ENCODE measurements at places on chromosomes 2 and 18.

- DNase-seq: peak; percentile 81
These were observed 2.1 kb upstream of the B3GNT7 start for GRCh38 chr2:231393149-231394131.

DNA sequence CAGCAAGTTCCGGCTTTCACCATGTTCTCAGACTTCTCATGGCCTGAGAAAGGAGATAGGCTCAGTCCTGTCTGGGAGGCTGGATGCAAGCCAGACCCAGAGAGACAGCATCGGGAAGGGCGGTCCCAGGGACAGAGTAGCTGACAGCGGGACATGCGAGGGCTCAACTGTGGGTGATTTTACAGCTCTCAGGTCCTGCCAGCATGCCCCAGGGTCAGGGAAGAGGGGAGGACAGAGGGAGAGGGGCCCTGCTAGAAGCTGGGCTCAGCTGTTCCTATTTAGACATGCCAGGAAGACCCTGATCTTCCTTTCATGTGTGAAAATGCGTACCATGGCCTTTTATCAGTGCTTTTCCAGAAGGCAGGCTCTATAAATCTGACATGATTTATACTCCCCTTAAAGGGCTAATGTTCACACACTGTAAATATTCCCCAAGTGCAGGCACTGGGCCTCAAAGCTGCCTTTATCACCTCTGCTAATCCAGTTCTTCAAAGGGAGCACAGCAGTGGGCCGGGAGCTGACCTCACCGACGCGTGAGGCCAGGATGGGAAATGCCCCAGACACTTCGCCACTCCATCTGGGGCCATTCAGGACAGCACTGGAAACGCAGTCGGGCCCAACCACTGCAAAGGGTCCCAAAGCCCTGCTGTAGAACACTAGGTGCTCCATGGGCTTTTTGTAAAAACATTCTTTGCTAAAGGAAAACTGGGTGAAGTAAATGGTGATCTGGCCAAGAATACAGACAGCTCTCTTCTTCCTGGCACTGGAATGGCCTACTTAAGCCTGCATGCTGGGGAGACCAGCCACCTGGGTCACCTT is 96.1 kb upstream of the LMAN1 start:
- DNase-seq: no peak

- DNase-seq: no peak
These were observed 21.7 kb downstream of the MRPS5 start for GRCh38 chr2:95099910-95100309.

- no peak for DNase-seq
These were observed 106.4 kb upstream of the DAPL1 start for GRCh38 chr2:158688721-158689120.

GRCh38 chr2:43225093-43225787 is 1.2 kb downstream of the ZFP36L2 start:
- peak; percentile 47 for DNase-seq

GRCh38 chr2:7557376-7557775 is 640.2 kb downstream of the RNF144A start:
- no peak for DNase-seq

DNA sequence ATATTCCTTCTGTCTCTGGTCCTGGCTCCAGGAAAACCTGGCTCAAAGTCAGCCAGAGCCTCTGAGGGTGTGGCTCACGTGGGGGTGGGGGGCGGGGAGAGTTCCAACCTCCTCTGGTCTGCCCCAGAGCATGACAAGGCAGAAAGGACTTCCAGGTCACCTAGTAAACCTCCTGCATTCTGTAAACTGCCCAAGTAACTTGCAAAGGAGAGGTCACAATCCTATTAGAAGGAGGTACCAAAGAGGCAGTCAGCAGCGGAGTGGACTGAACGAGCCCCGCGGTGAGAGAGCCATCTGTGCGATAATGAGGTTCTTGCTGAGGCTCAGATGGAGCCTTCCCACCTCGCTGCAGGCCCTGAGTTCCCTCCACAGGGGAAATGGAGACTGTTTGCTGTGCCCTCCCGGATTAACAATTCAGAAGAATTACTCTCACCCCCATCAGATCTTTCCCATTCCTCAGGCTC is 58.9 kb upstream of the GATA6 start:
- no peak for DNase-seq

GRCh38 chr2:75764611-75765010 is 53.9 kb upstream of the GCFC2 start:
- DNase-seq: no peak

DNA sequence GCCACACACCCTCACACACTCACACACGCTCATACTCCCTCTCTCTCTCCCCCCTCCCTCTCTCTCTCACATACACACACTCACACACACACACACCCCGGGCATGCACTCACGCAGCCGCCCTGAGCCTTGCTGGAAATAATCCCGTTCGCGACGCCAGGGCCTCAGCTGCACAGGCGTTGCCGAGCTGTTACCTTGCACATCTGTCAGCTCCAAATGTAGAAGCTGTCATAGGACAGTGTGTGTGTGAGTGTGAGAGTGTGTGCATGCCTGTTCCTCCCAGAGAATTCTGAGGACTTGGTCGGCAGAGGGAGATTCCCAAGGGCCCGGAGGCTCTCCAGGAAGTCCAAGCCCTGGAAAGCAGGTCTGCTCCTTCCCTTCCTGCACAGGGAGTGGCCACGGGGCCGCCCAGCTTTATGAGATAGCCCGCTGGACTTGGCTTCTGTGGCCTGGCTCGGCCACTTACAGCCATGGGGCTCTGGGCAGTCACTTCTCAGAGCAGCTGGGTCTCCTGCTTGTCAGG is 8.6 kb downstream of the SPR start:
- no peak for DNase-seq

DNA sequence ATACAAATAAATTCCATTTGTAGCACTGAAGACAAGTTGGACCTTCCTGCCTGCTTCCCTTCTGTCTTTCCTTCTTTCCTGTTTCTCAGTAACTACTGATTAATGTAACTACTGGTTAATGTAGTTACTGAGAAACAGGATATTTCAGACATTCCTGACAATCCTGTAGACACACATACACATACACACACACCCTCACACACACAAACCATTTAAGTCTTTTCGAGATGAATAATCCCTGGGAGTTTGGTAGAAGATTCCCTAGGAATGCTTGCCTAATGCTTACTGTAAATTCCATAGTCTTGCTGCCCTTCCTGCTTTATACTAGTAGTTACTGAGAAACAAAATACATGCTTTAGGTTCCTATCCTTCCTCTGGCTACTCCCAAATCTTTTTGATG is 83.9 kb downstream of the PIK3C3 start:
- no peak for DNase-seq

DNA sequence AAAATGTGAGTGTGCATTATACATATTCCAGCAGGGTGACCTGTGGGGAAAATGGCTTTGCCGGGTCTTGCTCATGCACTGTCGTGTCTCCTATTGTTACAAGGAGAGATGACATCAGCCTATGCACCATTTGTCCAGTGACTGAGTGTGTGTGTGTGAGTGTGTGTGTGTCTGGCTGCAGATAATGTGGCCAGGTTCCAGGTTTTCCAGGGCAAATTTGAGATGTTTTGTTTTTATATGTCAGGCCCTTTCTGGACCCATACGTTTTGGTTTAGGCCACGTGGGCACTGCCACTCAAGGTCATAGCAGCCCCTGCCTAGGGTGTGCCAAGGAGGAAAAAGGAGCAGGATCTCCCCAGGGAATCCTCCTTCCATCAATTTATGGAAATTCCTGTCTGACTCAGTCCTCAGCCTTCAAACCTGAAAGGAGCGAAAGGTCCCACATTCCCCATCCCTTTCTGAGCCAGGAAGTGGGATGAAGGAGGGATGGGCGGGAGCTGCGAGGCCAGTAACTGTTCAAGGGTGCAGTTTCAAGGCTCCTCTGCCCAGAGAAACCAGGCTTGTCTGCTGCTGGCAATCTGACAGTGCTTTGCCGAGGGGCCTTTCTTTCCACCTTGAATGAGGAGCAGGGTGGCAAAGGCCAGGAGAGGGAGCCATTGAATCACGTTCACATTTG is 93.0 kb upstream of the SMAD2 start:
- DNase-seq: peak; percentile 70

GRCh38 chr2:48433682-48434081 is 96.3 kb upstream of the STON1 start:
- DNase-seq: no peak

DNA sequence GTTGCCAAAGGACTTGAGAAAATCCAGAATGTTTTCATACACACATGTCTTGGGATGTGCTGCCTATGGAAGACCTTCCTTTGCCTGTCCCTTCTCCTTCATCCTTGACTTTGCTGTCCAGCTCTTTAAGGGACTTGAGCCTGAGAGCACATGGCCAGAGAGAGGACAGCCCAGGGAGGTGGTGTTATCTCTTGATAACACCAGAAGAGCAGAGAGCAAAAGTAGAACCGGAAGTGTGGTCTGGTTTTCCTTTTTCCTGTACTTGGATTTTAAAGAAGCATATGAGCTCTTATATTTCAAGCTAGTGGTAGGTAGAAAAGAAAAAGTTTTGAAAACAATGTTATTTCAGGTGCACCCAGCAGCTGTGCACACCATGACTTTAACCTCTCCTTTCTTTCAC is 94.1 kb upstream of the ZNF532 start:
- DNase-seq: no peak

GRCh38 chr2:37683241-37683640 is 11.8 kb upstream of the CDC42EP3 start:
- DNase-seq: no peak

DNA sequence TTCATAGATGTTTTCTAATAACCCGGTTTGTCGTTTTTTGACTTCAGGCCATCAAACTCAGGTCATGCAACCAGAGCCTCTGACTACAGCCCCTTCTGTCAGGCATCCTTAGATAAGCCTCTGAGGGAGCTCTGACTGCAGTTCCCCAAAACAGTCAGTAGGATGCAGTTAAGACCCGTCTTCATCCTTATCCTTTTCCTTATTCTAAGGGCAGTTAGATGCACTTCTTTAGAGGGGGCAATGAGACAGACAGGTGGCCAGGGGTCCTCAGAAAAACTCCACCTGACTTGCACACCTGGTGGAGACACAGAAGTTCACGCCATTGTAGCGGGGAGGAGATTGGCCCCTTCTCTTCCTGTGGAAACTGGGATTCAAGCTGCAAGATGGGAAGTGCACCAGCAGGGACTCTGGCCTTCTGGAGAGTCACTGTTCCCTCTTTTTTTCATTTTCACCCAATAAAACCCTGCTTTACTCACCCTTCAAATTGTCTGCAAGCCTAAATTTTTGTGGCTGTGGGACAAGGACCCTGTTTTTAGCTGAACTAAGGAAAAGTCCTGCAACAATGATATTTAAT is 104.8 kb upstream of the TFPI start:
- peak; percentile 79 for DNase-seq

DNA sequence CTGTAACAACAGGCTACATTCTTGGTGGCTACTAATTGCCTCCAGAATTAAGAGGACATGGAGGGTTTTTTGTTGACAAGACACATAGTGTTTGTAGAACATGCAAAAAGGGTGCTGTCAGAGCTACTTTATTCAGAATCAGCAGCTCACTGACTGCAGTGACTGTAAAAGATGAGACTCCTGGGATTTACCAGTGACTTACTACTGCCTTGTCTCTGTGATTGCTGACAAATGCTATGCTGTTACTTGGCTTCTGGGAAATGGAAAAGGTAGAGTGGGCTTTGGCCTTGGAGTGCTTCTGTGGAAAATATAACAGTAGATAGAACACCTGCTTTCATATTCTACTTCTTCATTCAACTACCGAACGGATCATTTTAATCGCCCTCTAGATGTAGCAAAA is 47.8 kb downstream of the GREB1L start:
- no peak for DNase-seq

DNA sequence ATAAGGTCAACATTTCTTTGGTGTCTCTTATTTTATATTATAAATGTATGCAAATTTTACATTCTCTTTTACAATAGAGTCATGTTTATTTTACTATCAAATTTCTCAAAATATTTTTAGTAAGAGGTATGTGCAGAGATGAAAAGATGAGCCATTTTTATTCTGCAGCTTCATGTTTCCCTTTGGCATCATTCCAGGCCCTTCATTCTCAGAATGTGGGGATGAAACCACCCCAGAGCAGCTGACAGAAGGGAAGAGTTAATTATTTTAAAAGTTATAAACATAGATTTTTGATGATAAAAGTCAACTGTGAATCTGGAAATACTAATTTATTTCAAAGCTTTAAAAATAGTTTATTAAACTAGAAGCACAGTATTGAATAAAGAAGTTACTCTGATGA is 12.8 kb upstream of the FSHR start:
- DNase-seq: no peak

GRCh38 chr2:170362871-170363631 is 185.1 kb downstream of the MYO3B start:
- DNase-seq: no peak

DNA sequence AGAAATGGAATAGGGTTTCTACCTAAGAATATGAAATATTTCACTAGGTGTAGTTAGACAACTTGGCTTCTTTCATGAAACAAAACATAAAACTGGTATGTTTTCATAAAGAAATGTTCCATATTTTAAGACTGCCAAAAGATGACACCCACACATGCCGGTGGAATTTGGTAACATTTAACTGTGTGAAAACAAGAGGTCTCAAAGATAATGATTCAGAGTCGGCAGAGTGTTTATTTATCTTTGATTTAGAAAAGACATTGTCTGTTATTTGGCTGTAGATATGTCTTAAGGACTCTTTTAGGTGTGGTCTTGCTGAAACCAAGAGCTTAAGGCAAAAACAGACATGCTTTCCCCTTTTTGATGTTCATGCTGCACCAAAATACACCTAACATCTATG is 63.5 kb upstream of the FN1 start:
- DNase-seq: no peak

- no peak for DNase-seq
These were observed 8.6 kb downstream of the CCNT2 start for GRCh38 chr2:134927195-134927594.

GRCh38 chr2:236215761-236216333 is 47.7 kb upstream of the GBX2 start:
- DNase-seq: peak; percentile 12

DNA sequence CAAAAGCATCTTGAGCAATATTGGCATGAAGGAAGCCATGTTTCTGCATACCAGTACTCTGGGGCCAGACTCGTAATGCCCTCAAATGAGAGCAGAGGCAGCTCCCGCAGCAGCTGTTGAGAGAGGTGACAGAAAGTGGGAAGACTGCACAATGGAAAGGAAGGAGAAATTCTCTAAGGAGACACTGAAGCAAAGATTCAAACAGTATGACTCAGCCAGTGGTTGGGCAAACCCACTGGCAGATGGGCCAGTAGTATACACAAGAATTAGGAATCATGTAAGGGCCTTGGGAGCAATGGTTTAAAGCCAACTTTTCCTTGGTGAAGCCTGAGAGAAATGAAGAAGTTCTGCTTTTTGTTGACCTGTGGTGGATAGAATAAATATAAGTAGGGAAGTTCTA is 2092.7 kb upstream of the PIK3C3 start:
- no peak for DNase-seq

DNA sequence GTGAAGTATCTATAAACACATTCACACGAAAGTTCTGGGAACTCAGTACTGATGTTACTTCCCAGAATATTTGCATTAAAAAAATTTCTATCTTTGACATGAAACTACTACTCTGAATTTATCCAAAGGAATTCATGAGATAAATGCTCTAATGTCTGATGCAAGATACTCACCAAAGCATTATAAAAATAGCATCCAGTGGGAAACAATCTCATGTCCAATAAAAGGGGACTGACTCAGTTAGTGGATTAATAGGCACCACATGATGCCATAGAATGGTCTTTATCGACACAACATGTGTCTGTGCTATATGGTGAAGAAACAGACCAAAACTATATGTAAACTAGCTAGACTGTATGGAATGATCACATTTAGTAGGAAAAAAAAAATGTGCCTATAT is 33.9 kb downstream of the LAMA3 start:
- DNase-seq: no peak

- DNase-seq: no peak
These were observed 598 bp upstream of the CEP68 start for GRCh38 chr2:65055422-65056214.

- DNase-seq: no peak
These were observed 7.0 kb upstream of the TMX3 start for GRCh38 chr18:68721681-68722583.
